NCI-H524 treated with DMSO at 0.1 percent for 48 hours (cell line): ENCODE measurements at places on chromosomes 5 and 9.

GRCh38 chr9:124673063-124673462, 98.0 kb downstream of the NR6A1 start:
- no peak for DNase-seq

DNA sequence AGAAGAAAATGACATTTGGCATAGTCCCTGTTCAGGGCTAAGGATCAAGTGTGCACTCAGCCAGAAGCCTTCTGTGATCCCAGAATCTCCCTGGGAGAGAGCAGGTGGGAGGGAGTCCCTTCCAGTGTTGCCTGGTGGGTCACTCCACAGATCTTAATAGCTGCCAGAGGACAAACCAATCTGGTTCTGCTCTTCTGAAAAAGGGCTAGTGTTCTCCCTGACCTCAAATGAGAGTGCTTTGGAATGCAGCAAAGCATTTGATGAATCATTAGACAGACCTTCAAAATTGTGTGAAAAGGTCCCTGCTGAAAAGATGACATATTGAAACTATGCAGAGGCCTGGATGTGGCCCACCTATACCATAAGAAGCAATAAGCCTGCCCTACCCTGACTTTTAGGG, 339.7 kb downstream of the TMEM232 start:
- peak; percentile 68 for DNase-seq

DNA sequence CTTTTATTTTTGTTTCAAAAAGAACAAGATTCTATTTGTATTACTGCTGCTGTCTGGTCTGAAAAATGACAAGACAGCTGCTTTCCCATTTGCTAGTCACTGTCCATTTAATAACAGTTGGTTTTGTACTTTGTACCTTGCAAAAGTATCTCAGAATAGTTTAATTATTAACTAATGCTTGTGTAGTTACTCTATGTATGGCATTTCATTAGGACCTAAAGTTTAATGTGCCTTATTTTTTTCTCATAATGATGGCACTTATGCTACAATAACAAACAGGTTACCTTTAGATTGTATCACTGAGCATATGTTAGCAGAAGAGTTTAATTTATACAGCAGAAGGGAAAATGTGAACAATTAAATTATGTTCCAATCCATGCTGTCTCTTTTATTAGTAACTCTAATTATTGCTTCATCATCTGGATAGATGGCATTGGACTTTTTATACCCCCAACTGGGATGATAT, 134.2 kb downstream of the CDH10 start:
- no peak for DNase-seq

- DNase-seq = no peak
Observed at GRCh38 chr5:91283326-91283725, 99.8 kb downstream of the ARRDC3 start.

GRCh38 chr9:126216826-126217225, 109.8 kb upstream of the MVB12B start:
- no peak for DNase-seq

DNA sequence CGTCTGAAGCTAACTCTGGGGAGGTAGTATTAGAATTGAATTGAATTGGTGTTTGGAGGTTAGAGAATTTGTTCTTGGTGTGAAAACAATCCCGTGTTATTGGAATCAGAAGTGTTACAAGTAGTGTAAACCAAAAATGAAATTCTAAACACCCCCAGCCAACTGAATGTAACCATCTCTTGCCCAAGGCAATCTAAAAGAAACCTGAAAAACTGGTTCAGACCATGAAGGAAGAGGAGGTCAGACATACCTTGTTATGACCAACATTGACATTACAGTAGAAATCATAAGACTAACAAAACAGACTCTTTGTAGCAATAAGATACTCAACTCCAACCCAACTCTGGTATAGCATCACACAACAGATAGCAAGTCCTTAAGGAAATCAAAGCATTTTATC, 159.0 kb downstream of the TUSC1 start:
- no peak for DNase-seq

GRCh38 chr9:128141604-128142003, 7.6 kb upstream of the LCN2 start:
- DNase-seq = no peak

GRCh38 chr5:93777620-93778019, 36.2 kb upstream of the POU5F2 start:
- DNase-seq = no peak

DNA sequence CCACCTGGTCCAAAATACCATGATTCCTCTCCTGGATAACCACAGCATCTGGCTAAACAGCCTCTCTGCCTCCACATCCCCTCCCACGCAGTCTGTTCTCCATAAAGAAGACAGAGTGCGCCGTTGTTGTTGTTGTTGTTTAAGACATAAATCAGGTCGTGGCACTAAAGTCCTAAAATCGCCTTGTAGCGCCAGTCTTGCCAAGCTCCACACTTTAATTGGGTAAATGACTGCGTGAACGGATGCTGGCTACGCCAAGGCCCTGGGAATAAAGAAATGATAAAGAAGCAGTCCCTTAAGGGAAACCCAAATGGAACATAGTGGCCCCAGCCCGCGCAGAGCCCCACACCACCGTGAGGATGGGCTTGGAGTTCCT, 364 bp upstream of the SFXN1 start:
- DNase-seq = no peak

DNA sequence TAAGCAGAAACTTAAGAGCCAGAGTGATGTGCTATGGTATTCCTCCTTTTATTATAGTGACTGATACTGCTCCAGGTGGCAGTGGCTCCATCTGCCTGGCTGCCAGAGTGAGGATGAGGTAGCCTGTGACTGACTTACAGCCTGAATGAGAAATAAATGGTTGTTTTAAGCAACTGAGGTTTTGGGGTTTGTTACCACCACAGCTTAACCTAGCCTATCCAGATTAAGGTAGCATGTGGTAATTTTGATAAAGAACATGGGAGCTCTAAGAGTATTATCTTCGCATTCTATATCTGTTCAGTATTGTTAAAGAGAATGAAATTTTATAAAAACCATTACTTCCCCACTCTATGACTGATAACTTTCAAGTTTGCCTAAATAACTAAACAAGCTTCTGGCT, 39.0 kb downstream of the GOLPH3 start:
- no peak for DNase-seq

DNA sequence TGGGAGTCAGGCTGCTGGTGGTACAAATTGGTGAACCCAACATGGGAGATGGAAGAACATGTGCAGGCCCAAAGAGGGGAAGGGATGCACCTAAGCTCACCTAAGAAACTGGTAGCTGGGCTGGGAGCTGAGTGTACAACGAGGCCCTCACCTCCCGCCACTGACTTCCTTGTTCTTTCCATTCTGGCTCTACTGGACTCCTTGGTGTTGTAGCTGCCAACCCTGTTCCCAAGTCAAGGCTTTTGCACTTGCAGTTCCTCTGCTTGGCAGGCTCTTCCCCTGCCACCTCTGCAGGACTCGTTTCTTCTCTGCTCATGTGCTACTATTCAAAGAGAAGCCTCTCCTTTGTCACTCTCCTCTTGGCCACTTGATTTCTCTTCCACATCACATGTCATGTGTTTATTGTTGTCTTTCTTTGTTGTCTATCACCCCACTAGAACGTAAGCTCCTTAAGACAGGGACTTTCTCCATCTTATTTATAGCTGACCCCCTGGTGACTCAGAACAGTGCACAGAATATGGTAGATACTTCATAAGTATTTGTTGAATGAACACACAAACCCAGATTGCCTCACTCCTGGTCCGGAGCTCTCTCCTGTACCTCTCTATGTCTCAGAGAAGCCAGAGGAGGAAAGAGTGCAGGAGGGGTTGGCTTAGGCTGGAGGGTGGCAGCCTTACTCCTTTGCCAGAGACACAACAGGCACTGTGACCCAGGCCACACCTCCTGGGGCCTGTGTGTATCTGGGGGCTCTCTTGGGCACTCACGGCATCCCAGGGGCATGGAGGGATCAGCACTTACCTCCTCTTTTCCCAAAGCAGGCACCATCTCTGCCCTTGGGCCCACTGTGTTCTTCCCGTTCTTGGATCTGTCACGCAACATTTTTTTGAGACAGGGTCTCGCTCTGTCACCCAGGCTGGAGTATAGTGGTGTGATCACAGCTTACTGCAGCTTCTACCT, 5.2 kb upstream of the SPINK4 start:
- DNase-seq = no peak

DNA sequence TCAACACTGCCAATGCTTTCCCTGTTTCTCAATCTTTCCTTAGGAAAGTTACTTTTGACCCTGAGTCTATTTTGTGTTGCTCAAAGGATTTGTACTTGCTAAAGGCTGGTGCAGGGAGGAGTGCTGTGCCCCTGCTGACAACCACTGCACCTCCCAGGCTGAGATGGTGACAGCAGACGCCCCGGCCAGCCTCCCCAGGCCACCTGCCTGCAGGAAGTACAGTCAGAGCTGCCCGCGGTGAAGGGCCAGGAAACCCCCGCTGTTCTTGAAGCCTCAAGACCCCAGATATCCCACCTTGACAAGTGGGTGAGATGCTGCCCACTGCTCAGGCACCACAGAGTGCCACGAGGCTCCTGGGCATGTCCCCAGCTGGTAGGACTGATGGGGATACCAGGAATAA, 44.2 kb upstream of the CKMT2 start:
- no peak for DNase-seq

DNA sequence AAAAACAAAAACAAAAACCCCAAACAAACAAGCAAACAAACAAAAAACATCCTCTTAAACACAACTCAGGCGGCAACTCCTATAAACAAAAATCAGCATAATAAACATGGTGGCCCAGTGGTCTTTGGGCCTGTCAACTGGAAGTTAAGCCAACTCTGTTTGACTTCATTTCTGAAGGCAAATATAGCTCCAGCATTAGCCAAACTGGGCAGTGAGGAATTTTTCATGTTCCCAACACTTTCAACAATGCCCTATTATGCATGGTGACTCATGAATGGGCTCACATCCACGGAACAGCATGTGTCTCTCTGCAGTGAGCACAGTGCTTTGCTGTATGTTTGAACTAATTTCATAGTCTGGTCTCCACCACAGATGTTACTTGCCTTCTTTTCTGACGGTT, 143.9 kb upstream of the STC2 start:
- no peak for DNase-seq

DNA sequence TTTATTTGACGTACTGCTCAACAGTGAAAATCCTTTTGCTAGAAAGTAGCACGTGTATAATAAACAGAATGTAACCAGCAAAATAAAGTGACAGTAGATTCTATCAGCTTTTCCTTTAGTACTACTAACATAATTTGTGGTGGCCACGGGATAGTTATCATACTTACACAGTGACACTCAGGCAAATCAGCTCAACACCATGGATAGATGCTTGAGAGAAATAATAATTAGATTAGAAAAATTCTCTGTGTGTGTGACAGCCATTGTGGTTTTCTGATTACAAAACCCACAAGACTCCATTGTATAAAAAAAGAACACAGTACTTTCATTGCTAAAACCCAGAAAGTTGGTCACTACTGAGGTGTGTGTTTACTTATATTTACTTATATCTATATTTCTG, 101.1 kb downstream of the MUSK start:
- DNase-seq = no peak

DNA sequence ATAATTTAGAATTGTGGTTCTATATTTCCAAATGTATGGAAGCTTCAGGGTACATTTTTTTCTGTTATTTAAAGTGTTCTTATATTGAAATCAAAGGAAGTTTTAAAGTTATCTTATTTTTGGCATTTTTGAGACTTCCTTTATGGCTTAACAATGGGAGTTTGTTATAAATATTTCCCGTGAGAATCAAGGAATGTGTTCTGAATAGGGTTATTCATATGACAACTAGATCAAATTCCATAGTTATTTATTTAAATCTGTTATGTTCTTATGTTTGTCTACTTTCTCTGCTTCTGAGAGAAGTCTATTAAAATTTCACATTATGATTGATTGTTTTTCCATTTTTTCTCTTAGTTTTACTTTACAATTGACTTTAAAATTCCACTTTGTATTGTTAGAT, 135.1 kb downstream of the ADAMTS16 start:
- DNase-seq = no peak

DNA sequence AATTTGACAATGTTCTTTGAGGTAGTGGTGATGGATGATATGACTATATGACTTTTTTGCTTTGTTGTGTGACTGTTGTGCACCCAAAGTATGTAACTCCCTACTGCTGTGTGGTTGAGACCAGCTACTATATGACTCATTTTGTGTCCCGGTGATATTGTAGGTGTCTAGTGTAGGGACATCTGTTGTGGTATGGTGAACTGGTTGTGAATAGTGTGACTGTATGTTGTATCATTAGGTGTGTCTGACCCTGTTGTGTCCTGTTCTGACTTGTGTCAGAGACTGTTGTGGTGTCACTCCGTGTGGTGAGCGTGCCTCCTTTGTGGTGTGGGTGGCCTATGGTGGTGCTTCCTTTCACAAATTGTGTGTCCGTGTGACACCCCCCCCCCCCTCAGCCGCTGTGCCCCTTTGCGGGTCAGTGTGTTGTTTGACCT, 11.2 kb upstream of the CXXC5 start:
- no peak for DNase-seq

GRCh38 chr9:28056006-28056405, 482.7 kb upstream of the C9orf72 start:
- DNase-seq = no peak

GRCh38 chr5:65819905-65820240, 97.9 kb downstream of the NLN start:
- no peak for DNase-seq

- DNase-seq = no peak
Observed at GRCh38 chr5:98763001-98763630, 10.3 kb upstream of the RGMB start.

GRCh38 chr5:148831590-148832565, 5.5 kb downstream of the ADRB2 start:
- DNase-seq = no peak

DNA sequence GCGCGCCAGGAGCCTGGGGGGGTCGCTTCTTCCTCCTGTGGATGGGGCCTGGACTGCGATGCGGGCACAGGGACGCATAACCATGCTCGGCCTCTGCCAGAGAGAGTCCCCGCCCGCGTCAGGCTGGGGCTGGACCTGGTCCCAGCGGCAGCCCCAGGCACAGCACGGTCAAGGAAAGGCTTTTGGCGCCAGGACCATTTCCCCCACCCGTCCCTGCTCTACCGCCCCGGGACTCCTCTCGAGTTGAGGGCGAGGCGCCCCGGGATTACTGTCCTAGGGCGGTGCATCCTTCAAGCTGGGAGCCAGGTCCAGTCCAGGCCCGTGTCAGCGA, 341 bp downstream of the MXD3 start:
- DNase-seq = no peak

DNA sequence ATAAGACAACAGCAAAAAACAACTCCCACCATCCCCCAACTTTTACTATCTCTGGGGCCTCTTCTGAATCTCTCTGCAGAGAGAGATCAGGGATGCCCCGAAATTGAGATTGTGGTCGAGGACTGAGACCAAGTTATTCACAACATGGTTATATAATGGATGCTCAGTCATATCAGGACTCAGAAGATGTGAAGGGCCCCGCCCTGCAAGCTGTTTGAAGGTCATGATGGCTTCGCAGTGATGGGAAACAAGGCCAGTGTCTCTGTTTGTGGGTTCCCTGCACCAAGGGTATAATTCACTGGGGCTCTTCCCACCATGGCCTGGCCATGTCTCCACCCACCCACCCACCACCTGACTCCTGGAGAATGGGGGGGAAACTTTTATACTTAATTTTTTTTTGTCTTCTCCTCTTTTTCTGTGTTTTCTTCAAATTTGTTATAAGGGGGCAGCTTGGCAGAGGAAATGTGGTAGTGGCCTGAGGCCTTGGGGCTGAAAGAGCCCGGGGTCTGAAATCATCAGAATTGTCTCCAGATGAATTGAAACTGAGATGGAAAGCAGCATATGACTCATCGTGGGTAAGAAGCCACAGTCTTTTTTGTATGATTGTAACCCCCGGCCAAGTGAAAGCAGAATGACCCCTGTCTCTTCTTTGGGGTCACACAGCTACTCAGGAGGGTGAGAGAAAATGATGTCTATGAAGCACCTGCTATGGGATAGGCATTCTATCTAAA, 15.0 kb upstream of the TEX48 start:
- no peak for DNase-seq

GRCh38 chr5:14331386-14331781, 188.2 kb downstream of the TRIO start:
- no peak for DNase-seq
